ENCODE measurements at places on chromosomes 2 and 18. TPM values are rescaled to one million over a fixed set of nuclear protein-coding genes. Genes with fewer than 3 reads are reported as not detected.
A peak's percentile ranks its signal among the peaks of the same experiment; 100 is the strongest.

DNA sequence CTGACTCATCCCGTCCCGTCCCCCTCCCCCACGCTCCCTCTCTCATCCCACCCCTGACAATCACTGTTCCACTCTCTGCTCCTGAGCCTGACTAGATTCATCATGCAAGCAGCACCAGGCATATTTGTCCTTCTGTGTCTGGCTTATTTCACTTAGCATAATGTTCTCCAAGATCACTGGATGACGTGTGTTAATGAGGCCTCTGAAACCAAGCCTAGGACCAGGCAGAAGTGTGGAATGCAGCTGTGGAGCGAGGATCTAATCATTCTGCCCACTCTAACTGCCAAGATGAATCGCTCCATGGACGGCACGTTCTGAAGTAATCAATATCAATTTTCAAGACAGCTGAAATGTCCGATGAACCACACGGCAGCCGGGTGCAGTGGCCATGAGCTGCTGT, 122.4 kb upstream of the ZNF236 start:
- DNase-seq: peak; percentile 40

The DTNA gene
- total RNA-seq: 32.9 TPM

The SCN1A gene
- not detected for total RNA-seq

DNA sequence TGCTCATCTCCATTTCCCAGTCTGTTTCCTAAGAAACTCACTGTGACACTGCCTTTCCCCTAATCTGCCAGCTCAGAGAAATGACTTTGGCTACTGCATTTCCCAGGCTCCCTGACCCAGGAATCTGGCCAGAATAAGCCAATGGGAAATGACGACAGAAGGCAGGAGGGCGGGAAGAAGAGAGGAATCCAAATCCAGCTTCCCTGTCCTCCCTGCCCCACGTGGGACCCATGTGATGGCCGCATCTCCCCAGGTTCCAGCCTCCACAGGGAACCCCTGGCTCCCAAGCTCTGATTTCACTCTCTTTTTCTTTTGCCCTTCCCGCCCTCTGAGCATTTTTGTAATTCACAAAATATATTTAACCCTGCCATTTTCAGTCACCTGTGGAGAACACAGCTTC, 37.8 kb upstream of the RAB12 start:
- DNase-seq: no peak

- no peak for DNase-seq
These were observed 219.5 kb downstream of the BCL2 start for GRCh38 chr18:63099848-63100629.

The ABCB11 gene
- total RNA-seq: 0.02 TPM

The GAD1 gene
- total RNA-seq: 4.7 TPM

The SPATA3 gene
- total RNA-seq: not detected

- DNase-seq: no peak
These were observed 1528.2 kb upstream of the ZEB2 start for GRCh38 chr2:146048141-146048540.

DNA sequence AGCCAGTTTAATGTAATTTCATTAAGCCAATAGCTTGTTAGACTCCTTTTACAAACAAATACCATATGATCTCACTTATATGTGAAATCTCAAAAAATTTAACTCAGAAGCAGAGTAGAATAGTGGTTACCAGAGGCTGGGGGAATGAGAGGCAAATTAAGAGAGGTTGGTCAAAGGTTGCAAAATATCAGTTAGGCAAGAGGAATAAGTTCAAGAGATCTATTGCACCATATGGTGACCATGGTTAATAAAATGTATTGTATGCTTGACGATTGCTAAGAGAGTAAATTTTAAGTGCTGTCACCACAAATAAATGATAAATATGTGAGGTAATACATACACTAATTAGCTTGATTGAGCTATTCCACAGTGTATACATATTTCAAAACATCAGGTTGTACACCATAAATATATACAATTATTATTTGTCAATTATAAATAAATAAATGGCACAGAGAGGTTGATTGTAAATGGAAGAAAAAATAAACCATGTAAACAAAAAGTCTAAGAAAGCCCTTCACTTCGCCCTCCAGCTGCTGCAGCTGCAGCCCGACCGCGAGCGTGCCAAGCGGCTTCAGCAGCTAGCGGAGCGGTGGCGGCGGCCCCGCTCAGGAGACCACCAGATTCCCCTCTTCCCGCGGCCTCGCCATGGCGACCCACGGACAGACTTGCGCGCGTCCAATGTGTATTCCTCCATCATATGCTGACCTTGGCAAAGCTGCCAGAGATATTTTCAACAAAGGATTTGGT, 23.0 kb upstream of the ACTR2 start:
- no peak for DNase-seq

DNA sequence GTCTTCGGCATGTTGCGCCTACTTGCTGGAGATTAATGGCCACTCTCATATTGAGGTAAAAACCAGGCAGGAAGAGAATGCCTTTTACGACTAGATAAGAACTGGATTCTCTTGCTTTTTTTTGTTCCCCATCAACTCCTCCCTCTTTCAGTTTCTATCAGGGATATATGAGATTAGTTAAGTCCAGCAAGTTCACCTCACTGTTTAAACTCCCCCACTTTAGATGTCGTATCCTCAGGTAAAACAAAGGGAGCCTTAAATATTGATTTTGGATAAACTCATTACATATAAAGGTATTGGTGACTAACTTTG, 98.4 kb downstream of the PLEKHM3 start:
- DNase-seq: peak; percentile 55

DNA sequence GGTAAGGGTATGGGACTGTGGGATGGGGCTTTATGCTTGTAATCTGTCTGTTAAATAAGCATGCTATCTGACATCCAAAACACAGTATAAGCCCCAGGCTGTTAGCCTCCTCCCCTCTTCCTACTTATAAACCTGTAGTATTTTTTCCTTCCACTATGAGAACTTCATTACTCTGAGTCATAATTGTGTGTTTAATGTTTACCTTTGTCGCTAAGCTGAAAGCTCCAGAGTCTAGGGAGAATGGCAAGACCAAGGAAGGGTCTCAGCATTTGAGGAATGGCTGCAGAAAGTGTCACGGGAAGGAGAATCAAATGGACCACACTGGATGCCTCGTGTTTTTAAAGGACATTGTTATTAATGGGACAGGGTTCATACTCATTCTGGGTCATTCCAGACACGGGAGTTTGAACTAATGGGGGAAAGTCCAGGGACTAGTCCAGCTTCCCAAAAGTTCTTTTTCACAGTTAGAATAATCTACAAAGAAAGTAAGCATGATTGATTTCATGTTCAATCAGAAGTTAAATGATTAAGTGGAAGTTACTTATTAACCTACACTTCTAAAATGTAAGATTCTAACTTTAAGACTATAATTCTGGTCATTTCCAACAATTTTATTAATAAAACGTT, 292.2 kb downstream of the AFF3 start:
- peak; percentile 35 for DNase-seq

- DNase-seq: no peak
These were observed 2.3 kb downstream of the ASAP2 start for GRCh38 chr2:9208875-9209274.

The CPO gene
- total RNA-seq: not detected

The TFCP2L1 gene
- total RNA-seq: 0.05 TPM

DNA sequence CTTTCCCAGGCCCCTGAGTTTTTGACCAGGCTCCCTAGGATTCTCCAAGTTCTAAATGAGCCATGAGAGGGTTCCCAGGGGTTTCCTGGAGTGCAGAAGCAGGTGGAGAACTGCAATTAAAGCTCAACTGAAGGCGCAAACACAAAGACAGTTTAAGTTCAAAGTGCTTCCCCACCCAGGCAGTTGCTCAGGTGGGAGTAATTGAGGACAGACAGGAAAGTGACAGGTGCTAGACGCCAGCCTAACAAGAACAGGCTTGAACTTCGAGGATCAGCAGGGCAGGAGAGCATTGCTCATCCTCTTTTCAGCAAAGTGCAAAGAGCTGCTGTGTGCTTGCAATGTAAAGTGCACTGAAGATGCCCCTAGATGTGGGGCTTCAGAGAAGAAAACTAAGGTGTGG, 77.2 kb upstream of the ST8SIA3 start:
- DNase-seq: no peak

GRCh38 chr2:677056-677958, at the start of gene TMEM18:
Gene TMEM18 (minus strand): TSS chr2:677406. CDS start chr2:677345, 61 bp downstream.
- DNase-seq: peak; percentile 96

DNA sequence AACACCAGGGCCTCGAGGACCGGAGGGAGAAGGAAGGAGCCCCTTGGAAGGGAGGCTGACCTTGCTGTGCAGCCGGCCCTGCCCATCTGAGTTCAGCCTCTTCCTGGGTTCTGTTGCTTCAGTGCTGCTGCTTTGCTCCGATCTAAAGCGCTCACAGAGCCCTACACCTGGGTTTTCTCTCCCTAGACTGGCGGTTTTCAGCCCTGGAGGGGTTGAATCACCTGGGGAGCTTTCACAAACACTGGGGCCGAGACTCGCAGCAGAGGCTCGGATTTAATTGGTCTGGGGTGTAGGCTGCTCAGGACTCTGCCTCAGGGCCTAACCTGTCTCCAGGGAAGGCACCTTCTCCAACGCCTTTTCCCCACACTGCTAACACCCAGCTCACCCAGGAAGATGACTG, 40.9 kb upstream of the SMAD7 start:
- DNase-seq: no peak

The CYTIP gene
- 0.16 TPM for total RNA-seq

DNA sequence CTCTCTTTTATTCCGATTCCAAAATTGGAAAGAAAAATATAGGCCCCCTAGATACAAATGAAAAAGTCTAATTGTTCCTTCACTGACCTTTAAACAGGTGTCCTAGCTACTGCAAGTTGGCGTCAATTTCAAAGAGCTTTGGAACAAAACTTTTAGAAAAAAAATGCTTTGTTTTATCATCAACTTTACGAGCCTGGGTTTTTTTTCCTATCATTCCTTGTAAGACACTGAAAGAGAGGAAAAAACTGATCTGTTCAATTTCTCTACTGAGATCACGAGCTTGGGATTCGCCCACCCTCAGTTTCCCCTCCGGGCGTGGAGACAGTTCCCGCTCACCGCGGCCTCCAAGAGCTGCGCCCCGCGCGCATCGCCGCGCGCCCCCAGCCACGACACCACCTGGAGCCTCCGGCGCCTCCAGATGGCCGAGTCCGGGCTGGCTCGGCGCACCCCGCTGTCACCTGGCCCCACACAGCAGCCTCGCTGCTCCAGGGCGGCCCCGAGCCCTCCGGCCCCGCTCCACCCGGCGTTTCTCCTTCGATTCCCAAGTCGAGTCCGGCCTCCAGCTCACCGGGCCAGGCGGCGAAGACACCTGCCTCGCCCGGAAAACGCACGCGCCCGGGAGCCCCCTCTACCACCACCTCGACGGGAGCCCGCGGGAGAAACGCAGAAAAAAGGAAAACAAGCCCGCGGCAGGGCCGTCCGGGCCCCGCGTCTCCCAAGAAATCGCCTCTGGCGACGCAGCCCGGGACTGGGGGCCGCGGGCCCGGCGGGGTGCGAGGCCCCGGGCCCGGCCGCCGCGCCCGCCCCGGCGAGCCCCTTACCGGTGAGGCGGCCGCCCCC, 656 bp downstream of the TBC1D8 start:
- DNase-seq: no peak

DNA sequence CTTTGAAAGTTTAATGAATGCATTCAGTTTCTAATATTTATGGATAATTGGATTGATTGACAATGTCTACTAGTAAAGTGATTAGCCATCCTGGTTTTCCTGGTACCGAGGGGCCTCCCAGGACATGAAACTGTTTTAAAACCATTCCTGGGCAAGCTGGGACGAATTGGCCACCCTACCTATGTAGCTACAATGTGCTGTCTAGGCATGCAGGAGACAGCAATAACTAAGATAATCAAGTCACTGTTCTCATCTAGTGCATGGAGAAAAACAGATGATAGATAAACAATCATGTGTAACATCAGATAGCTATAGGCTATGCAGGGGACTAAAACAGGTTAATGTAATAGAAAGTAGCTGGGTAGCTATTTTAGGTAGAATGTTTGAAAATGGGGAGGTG, 67.1 kb downstream of the PMAIP1 start:
- DNase-seq: no peak

The IL36RN gene
- total RNA-seq: 0.14 TPM

GRCh38 chr2:127932199-127932876, 46.6 kb upstream of the AMMECR1L start:
- peak; percentile 48 for DNase-seq

- no peak for DNase-seq
These were observed 57.9 kb upstream of the EPC2 start for GRCh38 chr2:148586522-148587128.

- no peak for DNase-seq
These were observed 137.5 kb upstream of the BARD1 start for GRCh38 chr2:214946949-214947348.

The TLX2 gene
- total RNA-seq: not detected

- peak; percentile 1 for DNase-seq
These were observed 187.9 kb downstream of the BCL11A start for GRCh38 chr2:60365556-60365955.

The EIF4E2 gene
- total RNA-seq: 112 TPM

GRCh38 chr2:234290671-234291070, 206.2 kb downstream of the ARL4C start:
- DNase-seq: no peak

- DNase-seq: no peak
These were observed 62.9 kb upstream of the TFPI start for GRCh38 chr2:187617120-187617519.

The KCNF1 gene
- total RNA-seq: 1.6 TPM

The TEX44 gene
- total RNA-seq: not detected

DNA sequence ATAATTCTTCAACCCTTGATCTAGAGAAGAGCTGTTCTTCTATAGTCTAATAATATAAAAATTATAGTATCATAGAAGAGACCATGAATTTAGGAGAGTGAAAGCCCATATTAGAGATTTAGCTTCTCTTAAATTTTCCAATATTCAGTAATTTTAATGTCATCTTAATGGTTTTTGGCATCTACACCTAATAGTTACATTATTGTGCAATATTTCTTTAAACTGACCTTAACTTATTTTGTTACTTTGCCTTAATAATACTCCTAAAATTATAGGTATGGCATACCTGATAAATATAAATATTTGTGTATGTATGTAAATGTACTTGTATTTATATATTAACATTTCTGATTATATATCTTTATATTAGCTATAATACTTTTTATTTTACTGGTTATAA, 78.0 kb upstream of the CWC22 start:
- no peak for DNase-seq

DNA sequence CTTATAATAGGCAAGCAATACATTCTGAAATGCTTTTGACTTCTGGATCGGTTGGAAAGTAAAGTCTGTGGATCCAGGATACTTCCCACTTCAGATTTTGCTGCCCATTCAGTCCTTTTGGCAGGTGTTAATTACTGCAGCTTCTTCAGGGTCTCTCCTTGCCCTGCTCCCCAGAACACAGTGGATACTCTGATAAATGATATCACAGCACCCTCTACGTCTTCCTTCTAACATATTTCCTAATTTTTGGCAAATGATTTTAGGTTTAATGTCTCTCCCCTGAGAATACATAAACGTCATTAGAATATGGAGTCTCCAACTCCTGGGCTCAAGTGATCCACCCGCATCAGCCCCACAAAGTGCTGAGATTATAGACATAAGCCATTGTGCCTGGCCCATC, 249.8 kb downstream of the NYAP2 start:
- no peak for DNase-seq

GRCh38 chr2:189549449-189549832, 31.1 kb downstream of the SLC40A1 start:
- peak; percentile 61 for DNase-seq

- DNase-seq: peak; percentile 47
These were observed 96.4 kb downstream of the MAP3K20 start for GRCh38 chr2:173171924-173172643.

The ZNF385B gene
- total RNA-seq: 0.27 TPM

The GYPC gene
- total RNA-seq: 26.5 TPM
